ENCODE measurements at places on chromosomes 4 and X.

GRCh38 chr4:794900-795725, 30.8 kb downstream of the CPLX1 start:
- DNase-seq, result peak; percentile 62

DNA sequence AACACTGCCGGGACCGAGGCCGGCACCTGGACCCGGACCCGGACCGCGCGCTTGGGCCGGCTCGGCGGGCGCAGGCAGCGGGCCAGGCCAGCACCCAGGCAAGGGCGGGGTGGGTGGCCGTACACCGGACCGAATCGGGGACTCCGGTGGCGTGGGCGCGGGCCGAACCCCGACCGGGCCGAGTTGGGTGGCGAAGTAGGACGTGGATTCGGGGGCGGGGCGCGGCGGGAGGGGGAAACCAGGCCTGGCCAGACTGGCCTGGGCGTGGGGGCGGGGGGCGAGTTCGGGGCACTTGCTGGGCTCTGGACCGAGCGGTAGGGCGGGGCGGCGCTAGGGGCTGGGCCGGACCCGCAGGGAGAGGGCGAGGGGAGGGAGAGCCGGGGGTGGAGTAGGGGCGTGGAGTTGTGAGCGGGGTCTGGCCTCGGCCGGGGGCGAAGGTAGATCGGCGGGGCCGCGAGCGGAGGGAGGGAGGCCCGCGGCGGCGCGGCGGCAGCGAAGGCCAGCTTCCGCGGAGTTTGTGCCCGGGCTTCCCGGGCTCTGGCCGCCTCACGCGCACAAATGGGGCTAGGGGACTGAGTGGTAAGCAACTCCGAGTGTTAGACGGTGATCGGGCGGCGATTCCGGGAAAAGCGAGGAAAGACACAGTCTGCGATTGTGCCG, 1.8 kb upstream of the BCORL1 start:
- peak; percentile 58 for DNase-seq

DNA sequence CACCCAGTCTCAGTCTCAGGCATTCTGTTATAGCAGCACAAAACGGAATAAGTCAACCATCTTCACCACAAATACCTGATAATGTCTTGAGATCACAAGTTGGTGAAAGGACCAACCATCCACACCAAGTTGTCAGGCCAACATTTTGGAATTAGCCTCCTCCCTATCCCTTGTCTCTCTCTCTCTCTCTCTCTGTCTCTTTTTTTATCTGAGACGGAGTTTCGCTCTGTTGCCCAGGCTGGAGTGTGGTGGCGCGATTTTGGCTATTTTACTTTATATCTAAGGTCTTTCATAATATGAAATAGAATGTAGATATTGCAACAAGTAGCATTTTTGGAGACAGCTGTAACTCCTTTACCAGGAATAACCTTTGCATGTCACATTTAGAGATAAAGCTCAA, 15.7 kb downstream of the ADH1A start:
- DNase-seq, result no peak

DNA sequence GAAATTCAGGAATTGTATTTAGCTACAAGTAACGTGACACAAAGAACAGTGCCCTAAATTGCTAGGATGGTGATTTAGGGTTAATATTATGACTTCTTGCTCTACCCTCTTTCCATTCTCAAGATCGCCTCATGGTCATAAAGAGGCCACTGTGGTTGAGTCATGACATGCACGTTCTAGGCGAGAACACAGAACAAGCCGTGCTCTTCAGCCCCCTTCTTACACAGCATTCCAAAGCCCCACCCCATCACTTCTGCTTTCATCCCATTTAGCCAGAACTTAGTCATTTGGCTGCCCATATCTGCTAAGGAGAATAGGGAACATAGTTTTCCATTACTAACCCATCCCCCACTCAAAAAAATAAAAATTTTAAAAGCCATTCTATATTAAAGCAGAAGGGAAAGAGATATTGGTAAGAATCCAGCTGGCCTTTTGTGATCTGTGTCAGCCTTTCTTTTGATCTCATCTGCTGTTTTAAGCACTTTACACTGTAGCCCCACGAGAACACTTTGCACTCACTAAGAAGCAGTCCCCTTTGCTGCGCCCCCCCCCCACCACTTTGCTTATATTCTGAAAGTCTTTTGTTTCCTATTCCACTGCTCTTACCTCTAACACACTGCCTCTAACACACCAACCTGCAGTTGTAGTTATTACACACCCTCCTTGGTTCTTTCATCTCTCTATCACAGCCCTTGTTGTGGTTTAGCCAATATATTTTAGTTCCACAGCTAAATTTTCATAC, 28.4 kb downstream of the NPNT start:
- DNase-seq, result no peak
